ENCODE measurements at places on chromosomes 3 and 15. TPM values are rescaled to one million over a fixed set of nuclear protein-coding genes. Genes with fewer than 3 reads are reported as not detected.

Gene DGKG
- total RNA-seq, result 0.14 TPM

Gene WDR73
- 28.0 TPM for total RNA-seq

Gene UACA
- 0.68 TPM for total RNA-seq

- no peak overlapping the region for H3K4me3 ChIP-seq
- no peaks in the 10 kb centered on the region for H3K36me3 ChIP-seq
- no peak for DNase-seq
- no peak overlapping the region for H3K27ac ChIP-seq
- no peaks in the 10 kb centered on the region for H3K4me1 ChIP-seq
- H3K27me3 ChIP-seq, result peaks cover 25% of the 10 kb centered on the region
Measured at GRCh38 chr3:156359368-156359767, 195.5 kb downstream of the SSR3 start.

- H3K36me3 ChIP-seq, result no peaks in the 10 kb centered on the region
- DNase-seq, result no peak
- H3K27me3 ChIP-seq, result no peaks in the 10 kb centered on the region
- no peak overlapping the region for H3K27ac ChIP-seq
- H3K4me1 ChIP-seq, result no peaks in the 10 kb centered on the region
Measured at GRCh38 chr3:171649911-171650592, 160.2 kb downstream of the PLD1 start.
